ENCODE measurements at places on chromosomes 4 and X. TPM values are rescaled to one million over a fixed set of nuclear protein-coding genes. Genes with fewer than 3 reads are reported as not detected.

PPP3CA gene
- total RNA-seq: 15.7 TPM

TRIM61 gene
- 0.79 TPM for total RNA-seq

CSAG3 gene
- not detected for total RNA-seq

FMR1NB gene
- total RNA-seq: not detected

KIT gene
- total RNA-seq: 1.5 TPM

DNA sequence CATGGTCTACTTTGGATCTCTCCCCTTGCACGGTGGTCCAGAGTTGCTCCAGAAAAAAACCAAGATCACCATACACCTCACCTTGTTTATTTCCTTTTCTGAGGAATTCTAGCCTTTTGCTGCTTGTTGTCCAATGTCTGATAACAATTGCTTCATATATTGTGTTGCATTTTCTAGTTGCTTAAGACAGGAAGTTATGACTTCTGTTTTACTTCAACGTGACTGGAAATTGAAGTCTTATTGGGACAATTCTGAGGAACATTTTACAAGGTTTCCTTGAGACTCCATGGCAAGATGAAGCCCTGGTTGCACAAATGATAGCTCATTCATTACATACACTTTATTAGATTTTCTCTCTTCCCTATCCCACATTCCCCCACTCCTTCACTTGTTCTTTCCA lies 5.2 kb downstream of the CXCL1 start:
- no peak for DNase-seq

DNA sequence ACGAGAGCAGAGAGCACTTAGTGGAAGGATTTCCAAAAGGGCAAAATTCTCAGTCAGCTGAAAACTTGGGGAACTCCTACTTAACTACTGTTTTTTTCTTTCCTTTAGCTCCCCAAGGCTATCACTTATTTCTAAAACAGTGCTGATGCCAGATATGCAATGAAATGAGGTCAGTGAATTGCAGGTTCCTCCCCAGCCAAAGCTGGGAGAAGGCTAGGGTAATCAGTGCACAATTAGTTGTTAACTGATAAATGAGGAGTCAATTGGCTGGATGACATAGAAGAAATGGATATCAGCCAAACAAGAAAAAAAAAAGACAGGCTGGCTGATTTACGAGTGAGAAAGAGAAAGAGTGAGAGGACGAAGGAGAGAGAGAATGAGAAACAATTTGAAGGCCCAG lies 195.6 kb downstream of the GPC3 start:
- DNase-seq: no peak

- no peak for DNase-seq
Measured at GRCh38 chrX:21632027-21632426, 26.1 kb downstream of the KLHL34 start.

GRCh38 chrX:49165901-49166881 lies 3.6 kb downstream of the MAGIX start:
- DNase-seq: peak; percentile 71

GRCh38 chr4:36310793-36311192 lies 29.4 kb downstream of the DTHD1 start:
- peak; percentile 60 for DNase-seq

GRCh38 chrX:124018023-124018422 lies 56.5 kb downstream of the STAG2 start:
- no peak for DNase-seq

DNA sequence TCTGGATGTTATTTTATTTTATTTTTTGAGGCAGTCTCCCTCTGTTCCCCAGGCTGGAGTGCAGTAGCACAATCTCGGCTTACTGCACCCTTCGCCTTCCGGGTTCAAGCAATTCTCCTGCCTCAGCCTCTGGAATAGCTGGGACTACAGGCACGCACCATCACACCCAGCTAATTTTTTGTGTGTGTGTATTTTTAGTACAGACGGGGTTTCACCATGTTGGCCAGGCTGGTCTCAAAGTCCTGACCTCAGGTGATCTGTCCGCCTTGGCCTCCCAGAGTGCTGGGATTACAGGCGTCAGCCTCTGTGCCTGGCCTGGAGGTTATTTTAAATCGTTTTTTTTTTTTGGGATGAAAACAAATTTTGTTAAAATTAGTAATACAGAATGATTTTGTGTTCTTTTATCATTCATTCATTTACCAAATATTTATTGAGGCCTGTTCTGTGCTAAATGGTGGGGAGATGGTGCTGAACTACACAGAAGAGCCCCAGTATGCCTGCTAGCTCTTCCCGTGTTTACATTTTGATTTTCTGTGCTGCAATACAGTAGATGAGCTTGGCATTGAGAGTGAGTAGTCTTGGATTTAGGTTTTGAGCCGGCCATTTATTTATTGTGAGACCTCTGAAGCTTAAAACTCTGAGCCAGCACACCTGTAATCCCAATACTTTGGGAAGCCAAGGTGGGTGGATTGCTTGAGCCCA lies 22.7 kb downstream of the ADD1 start:
- DNase-seq: no peak

- no peak for DNase-seq
Measured at GRCh38 chr4:182385897-182386296, 142.7 kb downstream of the TENM3 start.

DNA sequence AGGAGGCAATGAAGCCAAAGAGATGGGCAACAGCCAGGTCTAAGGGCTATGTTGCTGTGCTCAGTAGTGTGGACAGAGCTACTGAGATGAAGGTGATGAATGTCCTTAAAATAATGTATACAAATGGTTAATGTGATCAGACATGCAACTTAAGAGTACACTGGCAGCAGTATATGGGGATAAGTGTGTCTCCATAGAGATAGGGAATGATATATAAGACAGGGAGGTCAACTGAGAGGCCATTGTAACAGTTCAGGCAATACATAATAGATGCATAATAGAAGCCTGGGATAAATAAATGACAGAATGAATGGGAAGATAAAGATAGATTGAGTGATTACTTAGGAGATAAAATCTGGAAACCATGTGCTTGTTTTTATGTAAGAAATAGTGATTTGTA lies 250.0 kb downstream of the CFAP299 start:
- DNase-seq: no peak
